Stimulated activated effector memory CD8-positive, alpha-beta T cell treated with anti-CD3 and anti-CD28 coated beads, Interleukin-12 subunit alpha, Interleukin-12 subunit beta, amount 100 ng/mL, for 72 hours (primary cell): ENCODE measurements at places on chromosomes 4 and X.

- no peak for DNase-seq
Measured at GRCh38 chr4:74874753-74875367, 58.1 kb upstream of the PARM1 start.

- no peak for DNase-seq
Measured at GRCh38 chr4:127778102-127778501, 4.0 kb upstream of the HSPA4L start.

DNA sequence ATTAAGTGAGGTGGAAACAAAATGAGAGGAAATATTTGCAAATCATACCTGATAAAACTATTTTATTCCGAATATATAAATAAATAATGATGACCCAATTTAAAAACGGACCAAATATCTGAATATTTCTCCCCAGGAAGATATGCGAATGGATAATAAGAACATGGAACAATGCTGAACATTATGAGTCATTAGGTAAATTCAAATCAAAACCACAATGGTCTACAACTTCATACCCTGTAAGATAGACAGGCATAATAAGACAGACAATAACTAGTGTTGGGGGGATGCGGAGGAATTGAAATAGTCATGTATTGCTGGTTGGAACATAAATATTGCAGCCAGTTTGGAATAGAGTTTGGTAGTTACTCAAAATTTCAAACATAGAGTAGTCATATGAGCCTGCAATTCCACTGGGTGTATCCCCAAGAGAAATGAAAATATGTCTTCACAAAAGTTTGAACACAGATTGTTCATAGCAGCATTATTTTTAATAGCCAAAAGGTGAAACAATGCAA is 47.6 kb upstream of the DRP2 start:
- DNase-seq: no peak

DNA sequence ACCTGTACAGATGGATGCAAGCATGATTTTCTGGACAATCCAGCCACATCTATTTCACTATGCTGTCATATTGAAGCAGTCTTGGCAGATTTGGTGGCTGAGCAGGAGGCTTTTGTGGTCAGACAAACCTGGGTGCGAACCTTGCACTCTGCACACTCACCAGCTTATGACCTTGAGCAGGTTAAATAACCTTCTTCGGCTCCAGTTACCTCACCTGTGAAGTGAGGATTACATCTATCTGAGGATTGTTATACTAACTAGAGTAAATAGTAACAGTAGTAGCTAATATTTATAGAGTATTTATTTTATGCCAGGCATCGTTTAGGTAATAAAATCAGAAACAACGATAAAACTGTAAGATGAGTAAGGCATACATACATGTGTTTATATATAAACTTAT is 150.0 kb downstream of the PPP3CA start:
- no peak for DNase-seq

- no peak for DNase-seq
Measured at GRCh38 chr4:184932343-184932742, 85.9 kb upstream of the HELT start.

GRCh38 chr4:22129454-22130029 is 181.0 kb upstream of the KCNIP4 start:
- no peak for DNase-seq

GRCh38 chr4:6568148-6568547 is 6.8 kb upstream of the MAN2B2 start:
- DNase-seq: no peak

DNA sequence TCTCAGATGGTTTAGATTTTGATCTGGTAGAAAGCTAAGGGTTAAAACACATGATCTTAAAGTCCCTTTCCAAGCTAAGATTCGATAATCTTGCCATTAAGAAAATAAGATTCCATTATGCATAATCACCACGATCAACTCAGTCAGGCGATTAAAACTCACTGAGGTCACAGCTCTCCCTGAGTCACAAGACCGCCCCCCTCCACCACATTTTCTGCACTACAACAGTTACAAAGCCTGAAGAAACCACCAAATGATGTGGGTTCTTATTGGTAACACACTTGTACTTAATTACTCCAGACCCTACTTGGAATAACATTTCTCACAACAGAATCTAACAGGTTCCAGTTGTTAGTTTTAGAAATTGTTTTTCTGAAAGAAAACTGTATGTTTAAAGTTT is 62.8 kb downstream of the SH3KBP1 start:
- no peak for DNase-seq

- no peak for DNase-seq
Measured at GRCh38 chr4:75769036-75769435, 44.7 kb downstream of the USO1 start.
